ENCODE measurements at places on chromosomes 11 and 22.

DNA sequence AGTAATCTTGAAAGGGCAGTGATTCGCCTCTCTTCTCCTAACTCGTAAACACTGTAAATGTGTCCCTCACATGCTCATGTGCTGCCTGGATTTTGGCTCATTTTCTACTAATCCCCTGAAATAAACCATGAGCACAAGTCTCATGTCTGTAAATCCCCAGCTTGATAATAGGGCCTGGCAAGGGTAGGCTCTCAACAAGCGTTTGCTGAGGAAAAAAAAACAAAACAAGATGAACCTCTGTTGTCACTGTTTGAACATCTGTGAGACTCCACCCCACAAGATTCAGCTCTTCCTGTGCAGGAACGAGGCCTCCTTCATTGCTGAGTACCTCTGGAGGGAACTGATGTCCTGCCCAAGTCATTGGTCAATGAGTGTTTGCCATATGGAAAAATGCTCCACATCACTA, 4.5 kb upstream of the CYB5R2 start:
- DNase-seq, result no peak

GRCh38 chr11:72774499-72774898, 19.3 kb downstream of the STARD10 start:
- DNase-seq, result no peak

GRCh38 chr11:8221917-8222495, 41.7 kb downstream of the LMO1 start:
- no peak for DNase-seq

- DNase-seq, result no peak
Observed at GRCh38 chr22:32342977-32343376, 14.7 kb upstream of the RFPL3 start.

DNA sequence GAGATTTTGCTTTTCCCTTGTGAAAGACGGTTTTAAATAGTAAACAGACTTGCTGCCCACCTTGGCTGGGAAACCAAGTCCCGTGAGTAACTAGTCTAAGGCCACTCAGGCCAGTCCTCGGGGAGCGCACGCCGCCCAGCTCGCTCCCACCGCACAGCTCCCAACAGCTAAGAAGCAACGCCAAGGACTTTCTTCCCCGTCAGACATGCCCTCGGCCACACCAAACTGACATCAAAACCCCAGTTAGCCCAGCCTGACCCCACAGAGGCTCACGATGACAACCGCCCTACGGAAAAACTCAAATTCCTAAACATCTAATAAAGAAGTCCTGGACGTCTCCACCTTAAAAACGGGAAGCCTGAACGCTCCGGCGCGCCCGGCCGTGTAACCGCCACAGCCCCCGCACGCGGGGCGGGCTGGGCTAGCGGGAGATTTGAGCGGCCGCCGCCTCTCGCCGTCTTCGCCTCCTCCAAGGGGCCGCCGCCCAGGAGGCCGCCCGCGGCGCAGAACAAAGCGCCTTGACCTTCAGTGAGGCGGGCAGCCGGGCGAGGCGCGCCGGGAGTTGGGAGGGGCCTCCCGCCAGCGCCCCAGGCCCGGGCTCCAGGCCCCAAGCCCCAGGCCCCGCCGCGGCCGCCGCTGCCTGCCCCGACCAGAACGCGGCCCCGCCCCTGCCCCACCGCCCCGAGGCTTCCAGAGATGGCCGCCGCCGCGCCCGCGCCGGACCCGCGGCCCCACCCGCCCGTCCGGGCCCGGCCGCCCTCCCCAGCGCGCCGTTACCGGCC, 486 bp downstream of the NAP1L4 start:
- DNase-seq, result no peak

GRCh38 chr11:118135051-118135795, 17.4 kb downstream of the SCN4B start:
- DNase-seq, result no peak

- DNase-seq, result no peak
Observed at GRCh38 chr11:18611196-18611595, 11.6 kb downstream of the MISFA start.

DNA sequence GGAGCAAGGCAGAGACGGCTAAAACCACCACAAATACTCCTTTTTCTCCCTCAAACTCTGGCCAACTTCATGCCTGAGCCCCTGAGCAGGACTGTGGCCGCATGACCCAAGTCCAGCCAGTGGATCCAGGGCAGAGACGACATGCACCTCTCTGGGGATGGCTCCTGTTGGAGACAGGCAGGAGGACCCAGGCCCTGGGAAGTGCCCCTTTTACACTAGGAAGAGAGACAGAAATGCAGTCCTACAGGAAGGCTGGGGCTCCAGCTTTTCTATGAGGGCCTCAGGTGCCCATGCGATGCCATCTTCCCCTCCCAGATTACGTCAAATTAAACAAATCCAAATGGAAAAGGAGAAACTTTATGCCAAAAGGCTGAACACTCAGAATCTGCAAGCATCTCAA, 498.0 kb downstream of the BRD1 start:
- no peak for DNase-seq

DNA sequence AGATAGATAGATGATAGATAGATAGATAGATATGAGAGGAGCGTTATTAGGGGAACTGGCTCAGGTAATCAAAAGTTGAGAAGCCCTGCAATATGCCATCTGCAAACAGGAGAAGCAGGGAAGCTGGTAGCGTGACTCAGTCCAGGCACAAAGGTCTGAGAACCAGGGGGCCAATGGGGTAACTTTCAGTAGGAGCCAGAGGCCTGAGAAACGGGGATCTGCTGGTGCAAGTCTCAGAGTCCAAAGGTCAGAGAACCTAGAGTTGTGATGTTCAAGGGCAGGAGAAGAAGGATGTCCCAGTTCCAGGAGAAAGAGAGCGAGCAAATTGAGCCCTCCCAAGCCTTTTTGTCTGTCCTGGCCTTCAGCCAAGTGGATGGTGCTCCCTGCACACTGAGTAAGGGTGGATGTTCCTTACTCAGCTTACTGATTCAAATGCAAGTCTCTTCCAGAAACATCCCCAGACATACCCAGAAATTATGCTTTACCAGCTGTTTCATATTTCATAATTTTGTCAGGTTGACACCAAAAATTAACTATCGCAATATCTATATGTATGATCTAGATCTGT, 87.8 kb upstream of the SLC22A12 start:
- DNase-seq, result no peak

DNA sequence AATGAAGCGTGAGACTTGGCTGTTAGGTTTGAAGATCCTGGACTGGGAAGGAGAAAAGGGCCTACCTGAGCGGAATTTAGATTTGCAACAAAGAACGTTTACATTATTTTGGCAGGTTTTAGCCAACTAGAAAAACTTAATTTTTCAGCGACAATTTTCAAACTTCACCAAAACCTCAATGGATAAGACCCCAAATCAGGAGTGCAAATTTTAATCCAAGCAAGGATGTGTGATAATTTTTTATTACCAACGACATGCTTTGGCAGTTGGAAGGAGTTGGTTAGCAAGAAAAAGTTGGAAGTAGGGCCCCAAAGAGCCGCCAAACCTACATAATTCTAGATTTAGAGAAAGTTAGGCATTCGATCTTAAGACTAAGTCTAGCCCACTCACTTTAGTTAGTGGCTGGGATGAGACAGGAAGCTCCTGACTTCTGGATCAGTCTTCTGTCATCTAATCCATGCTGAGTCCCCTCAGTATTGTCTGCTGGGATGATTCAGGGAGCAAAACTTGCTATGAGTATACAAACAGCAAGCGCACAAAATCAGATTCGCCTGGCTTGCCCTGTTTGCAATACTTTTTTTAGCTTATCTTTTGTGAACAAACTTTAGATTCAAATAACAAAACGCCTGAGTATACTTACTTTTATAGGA, 787 bp upstream of the RDX start:
- DNase-seq, result no peak

DNA sequence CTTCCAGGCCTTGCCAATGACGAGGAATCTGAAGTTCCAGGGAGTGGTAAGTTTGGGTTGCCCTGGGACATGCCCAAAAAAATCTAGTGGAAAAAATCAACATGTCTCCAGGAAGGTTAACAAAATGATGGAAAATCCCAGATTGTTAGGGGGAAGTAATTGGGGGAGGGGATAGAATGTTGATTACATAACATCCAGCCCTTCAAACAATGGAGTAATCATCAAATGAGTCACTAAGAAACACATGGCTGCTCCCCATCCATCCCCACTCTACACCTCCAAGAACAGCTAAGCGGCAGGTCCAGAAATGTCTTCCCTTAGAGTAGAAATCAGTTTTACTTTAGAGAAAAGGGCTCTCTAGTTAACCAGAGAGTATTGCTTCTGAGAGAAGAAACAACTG, 94.9 kb downstream of the ETS1 start:
- no peak for DNase-seq

Measured in NCI-H187 treated with DMSO at 0.1 percent for 48 hours (cell line).